ENCODE measurements at places on chromosomes 5 and 9.

DNA sequence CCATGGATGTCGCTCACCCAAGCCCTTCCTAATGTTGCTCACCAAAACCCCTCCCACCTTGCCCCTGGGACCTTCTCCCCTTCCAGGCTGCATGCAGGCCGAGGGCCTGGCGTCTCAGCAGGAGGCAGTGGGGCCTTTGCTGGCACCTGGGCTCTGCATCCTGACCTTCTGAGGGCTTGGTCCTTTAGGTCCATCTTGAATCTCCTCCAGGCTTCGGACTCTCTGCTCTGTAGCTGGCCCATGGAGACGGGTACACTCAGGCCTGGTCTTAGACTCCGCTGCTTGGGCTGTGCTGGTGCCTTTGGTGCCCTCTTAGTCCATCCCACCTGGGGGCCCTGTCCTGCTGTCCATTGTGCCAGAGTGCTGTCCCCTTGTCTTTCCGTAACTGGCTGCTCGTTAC, 14.0 kb downstream of the TENT4A start:
- no peak for DNase-seq

DNA sequence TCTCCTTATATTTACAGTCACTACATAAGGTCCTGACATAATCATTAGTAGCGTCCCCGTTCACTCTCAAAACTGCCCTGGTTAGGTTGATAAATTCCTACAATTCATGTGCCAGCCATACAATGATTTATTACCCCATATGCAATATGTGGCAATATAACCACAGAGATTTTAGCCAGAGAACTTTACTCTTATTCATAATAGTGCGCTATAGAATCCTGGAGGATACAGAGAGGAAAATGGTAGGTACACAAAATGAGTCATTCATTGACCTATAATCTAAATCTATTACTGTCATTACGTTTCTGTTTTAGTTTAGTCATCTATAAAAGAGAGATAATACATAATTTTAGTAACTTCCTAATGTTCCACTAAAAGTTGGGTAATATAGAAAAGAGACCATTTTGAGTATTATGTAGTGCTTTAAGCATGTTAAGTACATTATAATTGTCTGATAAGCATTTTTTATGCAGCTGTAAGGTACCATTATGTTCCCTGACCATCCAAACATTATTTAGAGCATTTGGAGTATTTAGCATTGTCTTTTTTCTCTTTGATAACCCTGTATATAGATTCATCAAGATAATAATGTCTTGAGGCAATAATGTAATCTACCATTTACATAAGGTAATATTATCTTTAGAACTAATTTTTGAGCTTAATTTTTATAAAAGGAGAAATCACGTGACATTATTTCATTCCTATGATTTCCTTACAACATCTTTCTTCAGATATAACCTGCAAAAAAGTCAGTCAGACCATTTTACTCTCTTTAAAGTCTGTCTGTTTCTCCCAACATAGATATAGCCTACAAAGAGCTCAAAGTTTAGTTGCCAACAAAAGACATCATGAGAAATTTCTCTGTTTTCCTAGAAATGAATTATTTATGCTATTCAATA, 655.5 kb upstream of the ZNF608 start:
- no peak for DNase-seq

DNA sequence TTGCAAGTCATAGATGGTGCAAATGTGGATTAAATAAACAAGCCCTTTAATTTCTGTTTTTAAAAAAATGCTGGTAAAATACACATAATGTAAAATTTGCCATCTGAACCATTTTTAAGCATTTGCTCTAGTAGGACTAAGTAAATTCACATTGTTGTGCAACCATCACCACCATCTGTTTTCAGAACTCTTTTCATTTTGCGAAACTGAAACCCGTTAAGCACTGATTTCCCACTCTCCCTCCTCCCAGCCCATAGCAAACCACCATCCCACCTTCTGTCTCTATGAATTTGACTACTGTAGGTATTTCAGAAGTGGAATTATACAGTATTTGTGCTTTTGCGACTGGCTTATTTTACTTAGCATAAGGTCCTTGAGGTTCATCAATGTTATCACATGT, 103.3 kb upstream of the CNTLN start:
- no peak for DNase-seq

DNA sequence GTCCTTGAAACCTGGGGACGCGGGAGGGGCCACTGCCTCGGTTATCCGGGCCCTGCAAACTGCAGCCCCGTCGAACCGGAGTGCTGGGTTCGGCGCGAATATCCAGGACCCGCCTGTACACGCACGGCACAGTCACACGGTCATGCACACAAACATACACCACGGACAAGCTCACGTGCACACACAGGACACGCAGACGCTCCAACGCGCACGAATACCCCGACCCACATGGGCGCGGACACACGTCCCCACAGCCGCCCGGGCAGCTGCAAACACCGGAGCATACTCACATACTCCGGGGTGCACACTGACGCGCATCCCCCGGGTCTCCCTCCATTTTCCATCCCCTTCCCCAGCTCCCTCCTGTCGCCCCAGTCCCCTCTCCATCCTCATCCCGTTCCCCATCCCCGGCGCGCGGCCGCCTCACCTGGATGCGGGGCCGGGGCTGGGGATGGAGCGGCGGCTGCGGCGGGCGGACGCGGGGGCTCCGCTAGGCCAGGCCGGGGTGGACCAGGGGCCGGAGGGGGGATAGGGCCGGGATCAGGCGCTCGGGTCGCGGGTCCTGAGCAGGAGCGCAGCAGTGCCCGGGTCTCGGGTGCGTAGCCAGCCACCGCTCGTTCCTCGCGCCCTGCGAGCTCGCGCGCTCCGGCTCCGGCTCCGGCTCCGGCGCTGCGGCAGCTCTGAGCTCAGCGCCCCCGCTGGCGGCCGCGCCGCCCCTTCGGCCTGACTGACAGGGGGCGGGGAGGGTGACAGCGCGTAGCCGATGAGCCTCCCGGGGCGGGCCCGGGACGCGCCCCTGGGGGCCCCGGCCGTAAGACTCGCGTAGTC, at the start of the genes EIF4E1B and SNCB:
TSS of gene EIF4E1B (plus strand) at position 823 of the 828 bp plus-strand sequence. CDS start 12,113 bp downstream, outside the sequence.
TSS of gene SNCB (minus strand) at position 682 of the 828 bp plus-strand sequence. CDS start 880 bp downstream, outside the sequence.
- DNase-seq: peak; percentile 28

- DNase-seq: no peak
These were observed 52.4 kb downstream of the GALNT10 start for GRCh38 chr5:154242964-154243376.
